GF-D8 (cell line): ENCODE measurements at places on chromosomes 5 and 9.

GRCh38 chr9:33117796-33118195, 41.3 kb upstream of the SMU1 start:
- no peak for DNase-seq

- no peak for DNase-seq
These were observed 62.8 kb upstream of the IL33 start for GRCh38 chr9:6152788-6153187.

DNA sequence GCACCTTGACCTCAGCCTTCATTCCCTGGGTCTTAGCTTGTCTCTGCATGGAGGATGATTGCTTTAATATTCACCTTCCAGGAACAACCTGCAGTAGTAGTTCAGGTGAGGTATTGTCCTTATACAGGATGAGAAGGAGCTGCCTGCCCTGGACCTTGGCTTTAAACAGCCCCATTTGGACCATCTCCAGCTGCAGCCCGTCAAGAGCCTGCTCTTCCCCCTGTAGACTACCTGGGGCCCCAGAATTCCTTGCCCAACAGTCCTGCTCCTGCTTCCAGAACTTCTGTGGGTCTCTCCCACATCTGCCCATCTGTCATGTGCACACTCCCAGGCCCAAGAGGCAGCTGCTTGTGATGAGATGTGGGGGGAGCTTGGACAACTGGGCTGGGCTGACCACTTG, 12.2 kb upstream of the OTP start:
- DNase-seq: no peak

- DNase-seq: no peak
These were observed 1.9 kb downstream of the OCLN start for GRCh38 chr5:69494452-69494851.

DNA sequence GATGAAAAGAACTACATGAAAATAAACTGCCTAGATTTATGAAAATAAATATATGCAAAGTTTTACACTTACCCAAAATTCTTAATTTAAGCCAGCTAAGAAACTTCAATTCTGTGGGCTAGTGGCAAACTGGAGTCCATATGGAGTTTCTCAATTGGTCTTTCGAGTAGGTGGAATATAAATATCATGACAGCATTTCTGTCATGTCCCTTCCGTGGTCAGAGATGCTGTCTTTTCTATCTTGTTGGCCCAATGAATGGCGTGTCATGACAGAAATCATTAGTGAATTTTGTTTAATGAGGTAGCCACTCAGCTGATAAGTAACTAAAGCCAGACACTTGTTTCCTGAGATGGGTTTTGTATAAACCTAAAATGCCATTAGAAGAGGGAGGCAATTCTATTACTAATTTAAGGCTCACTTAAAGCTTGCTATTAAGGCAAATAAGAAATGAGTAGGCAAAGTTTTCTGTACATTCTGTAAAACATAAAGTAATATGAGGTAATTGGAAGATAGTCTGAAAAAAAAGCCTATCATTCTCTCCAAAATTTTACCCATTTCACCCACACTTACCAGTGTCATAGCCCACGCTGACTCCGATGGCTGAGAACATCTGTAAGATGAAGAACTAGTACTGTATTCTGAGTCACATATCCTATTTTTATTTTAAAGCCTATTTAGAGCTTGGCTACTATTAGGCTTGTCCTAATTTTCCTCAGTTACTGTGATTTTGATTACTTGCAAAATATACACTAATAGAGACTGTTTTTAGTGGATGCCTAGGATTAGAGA, 419.3 kb upstream of the MEF2C start:
- DNase-seq: no peak

GRCh38 chr5:96288166-96288844, 144.7 kb downstream of the PCSK1 start:
- DNase-seq: no peak

DNA sequence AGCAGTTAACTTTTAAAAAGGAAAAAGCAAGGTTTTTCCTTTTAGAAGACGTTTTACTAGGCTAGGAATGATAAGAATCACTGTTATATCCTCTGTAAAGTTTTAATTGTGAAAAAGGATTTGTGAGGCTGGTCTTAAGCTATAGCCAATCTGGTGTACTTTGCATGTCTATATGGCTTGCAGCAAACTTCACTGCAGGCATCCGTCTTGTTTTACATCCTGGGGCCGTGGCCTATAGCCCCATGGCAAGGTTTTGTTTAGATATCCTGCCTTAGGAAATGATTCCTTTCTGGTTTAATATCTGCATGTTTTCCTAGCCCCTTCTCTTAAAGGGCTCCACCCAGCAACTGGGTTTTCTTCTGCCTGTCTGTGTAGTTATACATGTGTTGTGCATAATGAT, 272.8 kb downstream of the ICE1 start:
- no peak for DNase-seq

- no peak for DNase-seq
These were observed 75.6 kb downstream of the ST8SIA4 start for GRCh38 chr5:100827481-100827889.

- DNase-seq: no peak
These were observed 46.0 kb upstream of the FREM1 start for GRCh38 chr9:14956208-14956607.

DNA sequence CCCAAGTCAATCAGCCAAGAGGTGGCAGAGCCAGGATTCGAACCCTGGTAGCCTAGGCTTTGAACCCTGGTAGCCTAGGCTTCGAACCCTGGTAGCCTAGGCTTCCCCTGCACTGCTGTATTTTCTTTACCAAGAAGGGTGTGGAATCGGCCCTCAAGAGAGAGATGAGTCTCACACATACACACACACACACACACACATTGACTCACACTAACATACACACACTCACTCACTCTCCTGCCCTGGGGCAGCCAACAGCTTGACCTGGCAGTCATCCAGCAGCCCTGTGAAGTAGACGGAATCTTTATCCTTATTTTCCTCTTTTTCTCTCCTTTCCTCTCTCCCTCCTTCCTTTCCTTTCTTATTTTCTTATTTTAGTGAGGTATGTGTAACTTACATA, 55.4 kb upstream of the RPL26L1 start:
- DNase-seq: no peak

DNA sequence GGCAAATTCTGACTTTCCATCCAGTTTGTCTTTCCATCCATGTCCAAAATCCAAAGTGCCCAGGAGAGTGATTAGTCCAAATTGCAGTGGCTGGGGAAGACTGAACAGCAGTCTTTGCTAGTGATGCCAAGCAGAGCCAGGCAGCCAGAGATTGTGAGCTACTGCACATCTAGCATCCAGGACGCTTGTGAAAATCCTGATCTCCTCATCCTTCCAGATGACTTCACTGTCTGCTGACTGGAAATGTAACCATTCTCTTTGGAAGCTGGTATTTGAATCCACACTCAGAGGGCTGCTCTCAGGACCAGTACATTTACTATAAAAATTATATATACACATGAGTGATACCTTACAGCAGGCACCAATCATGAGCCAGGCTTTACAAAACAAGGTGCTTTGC, 49.6 kb downstream of the MACROH2A1 start:
- no peak for DNase-seq

DNA sequence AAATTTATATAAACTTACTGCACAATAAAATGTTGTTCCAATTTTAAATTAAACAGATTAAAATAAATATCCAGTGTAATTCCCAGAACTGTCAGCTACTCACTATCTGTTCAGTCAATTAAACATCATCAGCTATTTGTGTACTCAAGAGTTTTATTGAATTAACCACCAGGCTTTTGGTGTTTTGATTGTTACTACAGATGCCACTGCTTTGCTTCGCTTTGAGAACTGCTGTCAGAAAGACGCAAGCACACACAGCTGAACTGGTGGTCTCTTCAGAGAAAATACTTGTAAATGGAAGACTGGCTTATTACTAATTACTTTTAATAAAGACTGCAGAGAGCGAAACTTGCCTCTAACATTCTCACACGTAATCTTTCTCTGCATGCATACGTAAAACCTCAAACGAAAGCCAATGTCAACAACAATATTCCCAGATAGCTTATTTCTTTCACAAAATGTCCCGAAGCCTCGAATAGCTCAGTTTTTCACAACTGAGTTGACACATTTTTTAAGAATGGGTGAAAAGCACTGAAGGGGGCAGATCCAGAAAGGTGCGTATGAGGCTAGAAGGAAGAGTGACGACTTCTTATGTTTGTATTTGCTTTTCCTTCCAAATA, 259.6 kb upstream of the RPS23 start:
- DNase-seq: no peak

- no peak for DNase-seq
These were observed 57.2 kb upstream of the KCNMB1 start for GRCh38 chr5:170446365-170446764.

DNA sequence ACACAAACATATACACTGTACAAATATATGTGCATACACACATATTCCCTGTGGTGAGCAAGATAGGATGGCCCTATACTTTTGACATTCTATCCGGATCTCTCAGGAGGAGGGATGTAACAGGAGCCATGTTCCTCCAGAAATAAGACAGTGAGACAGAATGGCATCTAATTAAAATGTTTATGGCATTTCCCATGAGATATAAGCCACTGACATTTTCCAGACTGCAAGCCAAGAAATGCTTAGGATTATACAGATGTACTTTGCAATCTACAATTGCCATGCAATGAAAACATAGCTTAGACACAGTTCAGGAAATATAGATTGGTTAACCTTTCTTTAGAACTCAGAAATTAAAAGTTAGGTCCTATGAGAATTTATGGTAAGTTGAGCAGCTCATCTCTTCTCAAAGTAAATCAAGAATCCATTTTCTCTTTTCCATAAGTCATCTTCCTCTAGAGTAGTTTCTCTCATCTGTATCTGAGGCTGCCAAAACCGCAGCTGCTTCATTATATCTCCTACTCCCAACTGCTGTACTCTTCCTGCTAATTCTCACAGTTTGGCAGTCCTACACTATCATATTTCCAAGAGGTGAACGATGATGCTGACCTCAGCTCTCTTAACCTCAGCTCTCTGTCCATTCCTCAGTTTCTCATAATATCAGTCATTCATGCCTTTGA, 1719.1 kb downstream of the MAT2B start:
- no peak for DNase-seq

DNA sequence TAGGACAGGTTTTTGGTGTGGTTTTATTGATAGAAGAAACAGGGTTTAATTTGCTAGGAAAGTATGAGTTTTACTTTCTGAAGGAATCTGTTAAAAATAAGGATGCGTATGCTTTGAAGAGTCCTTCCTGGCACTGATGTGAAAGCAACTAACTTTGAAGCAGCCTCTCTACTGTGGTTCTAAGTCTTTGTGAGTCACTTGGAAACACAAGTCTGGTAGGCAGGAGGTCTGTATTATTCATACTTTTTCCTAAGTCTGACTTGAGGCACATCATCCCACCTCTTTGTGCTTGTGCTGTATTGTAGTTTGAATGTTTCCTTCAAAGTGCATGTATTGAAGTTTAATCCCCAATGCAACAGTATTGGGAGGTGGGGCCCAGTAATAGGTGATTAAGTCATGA, 129.0 kb downstream of the TAF11L14 start:
- DNase-seq: no peak

DNA sequence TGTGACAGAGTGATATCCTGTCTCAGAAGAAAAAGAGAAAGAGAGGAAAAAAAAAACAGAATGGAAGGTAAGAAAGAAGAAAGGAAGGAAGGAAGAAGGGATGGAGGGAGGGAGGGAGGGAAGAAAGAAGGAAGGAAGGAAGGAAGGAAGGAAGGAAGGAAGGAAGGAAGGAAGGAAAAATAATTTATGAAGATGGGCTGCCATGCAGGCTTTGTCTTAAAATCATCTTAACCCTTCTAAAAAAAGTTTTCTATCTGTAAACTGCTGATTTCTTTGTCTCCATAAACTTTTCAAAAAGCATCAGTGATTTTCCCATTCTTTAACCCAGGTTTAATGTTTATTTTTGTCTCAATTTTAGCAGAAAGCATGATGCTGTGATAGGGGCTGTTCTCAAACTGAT, 1154.1 kb upstream of the CDH6 start:
- DNase-seq: no peak

DNA sequence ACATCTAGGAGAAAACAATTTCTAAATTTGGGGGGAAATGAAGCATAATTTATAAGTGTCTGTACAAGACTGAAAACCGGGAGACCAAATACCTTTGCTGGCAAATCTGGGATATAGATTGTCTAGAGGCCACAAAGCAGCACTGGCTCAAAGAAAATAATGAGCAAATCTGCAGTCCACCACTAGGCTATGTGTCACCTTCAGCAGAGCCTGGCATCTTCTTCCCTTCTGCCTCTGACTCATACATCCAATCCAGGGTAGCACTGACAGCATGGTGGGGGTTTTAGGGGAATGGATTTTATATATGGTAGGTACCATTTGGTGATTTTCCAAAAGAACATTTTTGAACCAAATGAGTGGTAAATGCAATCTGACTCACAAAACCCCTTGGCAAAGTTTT, 12.8 kb downstream of the FAM81B start:
- no peak for DNase-seq

- no peak for DNase-seq
These were observed 628.8 kb upstream of the DMAC1 start for GRCh38 chr9:8428389-8428788.

- DNase-seq: no peak
These were observed 23.4 kb upstream of the GABRP start for GRCh38 chr5:170760113-170760512.

GRCh38 chr5:149298842-149299404, 27.3 kb downstream of the AFAP1L1 start:
- DNase-seq: no peak
